NCI-H446 (cell line): ENCODE measurements at places on chromosomes 12 and 14.

DNA sequence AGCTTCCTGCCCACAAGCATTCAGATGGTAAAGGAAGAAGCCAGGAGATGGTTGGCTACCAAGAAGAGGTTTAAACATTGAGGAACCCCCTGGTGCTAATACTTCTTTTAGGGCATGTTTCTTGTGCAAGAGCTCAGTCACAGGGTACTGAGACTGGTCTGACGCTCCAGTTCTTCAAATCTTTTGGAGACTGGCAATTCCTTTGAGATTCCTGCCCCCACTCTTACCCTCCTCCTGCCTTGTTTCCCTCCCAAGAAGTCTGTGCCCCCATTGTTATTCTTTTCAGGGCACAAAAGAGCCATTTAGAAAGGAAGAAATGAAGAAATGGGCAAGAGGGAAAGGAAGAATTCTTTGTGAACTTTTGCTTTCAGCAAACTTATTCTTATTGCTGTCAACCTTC, 11.8 kb downstream of the A2ML1 start:
- DNase-seq, result no peak

GRCh38 chr12:65532764-65533163, 254.3 kb downstream of the MSRB3 start:
- no peak for DNase-seq

DNA sequence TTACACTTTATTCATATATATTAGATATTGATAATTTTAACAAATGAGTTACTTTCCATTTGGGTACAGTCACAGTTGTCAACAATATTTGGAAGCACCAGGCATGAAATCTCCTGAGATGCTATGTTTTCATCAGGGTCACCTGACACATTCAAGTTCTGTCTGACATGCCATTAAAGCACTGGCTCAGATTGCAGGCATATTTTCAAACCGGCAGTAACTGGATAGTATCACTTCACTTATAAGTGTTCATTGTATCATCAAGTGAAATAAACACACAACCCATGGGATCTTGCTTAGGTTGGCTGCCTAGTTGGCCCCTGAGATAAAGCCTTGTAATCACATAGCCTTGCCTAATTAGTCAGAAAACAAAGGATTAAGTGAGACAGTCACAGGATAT, 4.8 kb downstream of the IFNG start:
- no peak for DNase-seq

GRCh38 chr14:79161571-79161970, 991.4 kb downstream of the NRXN3 start:
- DNase-seq, result no peak

DNA sequence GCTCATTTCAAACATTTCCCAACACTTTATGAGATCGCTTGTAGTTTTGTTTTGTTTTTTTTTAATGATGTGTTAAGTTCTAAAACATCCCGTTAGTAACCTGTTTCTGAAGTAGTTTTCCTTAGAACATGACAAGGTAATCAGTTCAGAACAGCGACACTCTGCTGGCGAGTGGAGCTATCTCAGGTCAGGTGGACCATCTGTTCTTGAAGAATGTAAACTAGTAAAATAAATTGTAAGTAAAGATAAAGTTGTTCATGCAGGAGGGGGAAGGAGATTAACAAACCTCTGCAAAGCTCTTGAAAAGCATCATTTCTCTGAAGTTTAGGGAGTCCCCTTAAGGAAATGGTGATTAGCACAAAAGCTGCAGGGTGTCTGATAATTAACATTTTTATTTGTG, 71.9 kb upstream of the DACT1 start:
- no peak for DNase-seq

- no peak for DNase-seq
Measured at GRCh38 chr14:103273145-103273744, 60.8 kb upstream of the EIF5 start.

GRCh38 chr12:30687265-30687986, 8.2 kb downstream of the IPO8 start:
- no peak for DNase-seq

DNA sequence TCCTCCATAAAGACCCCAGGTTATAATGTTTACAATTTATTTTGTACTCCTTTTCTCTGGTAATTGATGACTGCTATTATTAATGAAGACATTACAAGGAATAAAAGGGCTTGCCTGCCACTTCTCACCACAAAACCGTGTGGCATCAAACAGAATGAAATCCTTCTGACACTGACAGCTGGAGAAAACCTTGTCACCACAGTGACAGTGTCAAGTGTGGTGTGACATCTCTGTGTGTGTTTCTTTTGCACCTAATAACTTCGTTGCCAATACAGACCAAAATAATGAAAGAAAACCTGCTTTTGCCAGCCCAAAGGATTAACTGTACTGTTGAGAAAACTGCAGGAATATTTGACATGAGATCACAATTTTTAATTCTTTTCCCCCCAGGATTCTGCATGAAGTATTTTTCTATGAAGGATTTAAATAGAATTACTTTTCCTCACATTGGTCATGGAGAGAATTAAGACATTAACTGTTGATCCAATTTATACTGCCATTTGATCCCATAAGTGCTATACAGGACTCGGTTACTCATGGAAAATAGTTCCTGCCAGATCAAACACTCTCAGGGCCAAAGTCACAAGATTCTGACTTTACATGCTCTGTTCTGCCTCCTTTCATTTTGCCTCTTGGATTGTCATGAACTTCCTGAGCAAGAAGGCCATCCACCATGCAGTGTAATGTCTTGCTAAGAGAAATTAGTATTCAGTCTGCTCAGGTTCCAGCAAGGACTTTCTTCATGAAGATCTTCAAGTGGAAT, 60.4 kb upstream of the IFNG-AS1 start:
- DNase-seq, result no peak

DNA sequence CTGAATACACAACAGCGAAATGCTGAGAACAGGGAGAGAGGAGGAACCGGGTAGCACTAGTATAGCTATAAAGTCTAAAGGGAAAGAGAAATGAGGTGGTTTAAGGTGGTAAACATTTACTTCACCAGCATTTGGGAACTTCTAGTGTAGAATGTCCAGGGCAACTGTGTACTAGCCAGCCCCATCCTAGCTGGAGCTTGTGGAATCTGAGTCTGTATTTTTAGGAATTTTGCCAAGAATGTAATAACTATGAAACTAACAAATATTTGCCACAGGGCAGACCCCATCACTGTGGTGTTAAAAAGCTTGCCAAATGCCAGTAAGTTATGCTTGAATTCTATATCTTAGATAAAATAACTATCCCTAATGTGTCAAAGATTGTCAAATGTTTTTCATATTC, 398.9 kb upstream of the MIS18BP1 start:
- DNase-seq, result no peak

- no peak for DNase-seq
Measured at GRCh38 chr14:106831322-106831720, 1304.9 kb downstream of the TMEM121 start.

DNA sequence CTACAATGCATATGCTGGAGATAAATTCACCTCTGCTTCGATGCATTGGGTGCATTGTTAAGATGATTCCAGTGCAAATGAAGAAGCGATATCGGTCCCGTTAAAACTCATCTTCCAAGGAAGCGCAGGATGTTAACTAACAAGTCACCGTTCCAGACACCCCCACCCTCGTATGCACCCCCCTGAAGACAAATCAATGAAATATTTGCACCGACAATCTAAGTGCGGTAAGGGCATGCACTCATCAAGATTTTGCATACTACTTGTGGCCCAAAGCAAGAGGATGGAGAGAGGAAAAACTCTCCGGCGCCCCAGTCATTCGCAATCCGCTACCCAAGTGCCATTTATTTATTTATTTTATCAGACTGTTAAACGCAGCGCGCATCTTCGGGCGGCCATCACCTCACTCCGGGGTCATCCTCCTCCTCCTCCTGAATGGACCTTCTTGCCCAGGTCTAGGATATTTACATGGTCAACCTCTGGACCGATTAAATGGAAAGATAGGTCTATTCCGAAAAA, 1.2 kb downstream of the NOVA1 start:
- DNase-seq, result peak; percentile 29

GRCh38 chr12:103140286-103140685, 182.8 kb downstream of the ASCL1 start:
- DNase-seq, result no peak

DNA sequence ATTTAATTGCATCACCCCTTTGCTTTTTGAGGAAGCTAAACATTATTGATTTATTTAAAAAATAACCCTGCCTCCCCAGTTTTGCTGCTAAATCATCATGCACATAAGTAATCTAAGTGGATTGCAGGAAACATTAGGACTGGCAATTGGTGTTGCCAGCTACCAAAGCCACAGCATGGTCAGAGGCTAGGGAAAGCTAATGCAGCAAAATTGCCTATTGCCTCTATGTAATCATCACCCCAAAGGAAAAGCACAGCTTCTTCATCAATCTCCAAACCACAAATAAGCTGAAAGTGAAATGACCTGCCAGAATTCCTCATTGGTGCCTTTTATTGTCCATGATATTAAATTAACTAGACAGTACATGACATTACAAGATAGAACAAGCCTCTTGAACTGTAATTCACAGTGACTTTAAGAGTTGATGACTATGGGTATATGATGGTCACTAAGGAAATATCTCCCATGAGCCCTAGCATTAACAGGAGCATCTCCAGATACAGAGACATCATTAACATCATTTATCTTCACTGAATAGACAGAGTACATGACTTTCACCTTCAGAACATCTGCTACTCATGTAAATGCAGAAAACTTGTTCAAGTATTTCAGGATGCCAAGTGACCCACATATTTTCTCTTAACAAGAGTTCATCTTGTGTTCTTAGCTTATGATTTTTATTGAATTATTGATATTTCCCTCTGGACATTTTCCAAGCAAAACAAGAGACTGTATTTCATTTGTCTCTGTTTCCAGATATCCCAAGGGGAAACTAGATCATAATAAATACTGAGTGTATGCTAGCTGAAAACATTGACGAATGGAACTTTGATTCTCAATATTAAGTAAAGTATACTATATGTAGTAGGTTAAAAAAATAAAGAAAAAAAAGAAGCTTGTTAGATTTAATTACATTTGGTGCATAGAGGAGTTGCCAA, 29.4 kb downstream of the PTPRR start:
- no peak for DNase-seq

GRCh38 chr12:24596768-24597388, 352.0 kb downstream of the BCAT1 start:
- DNase-seq, result peak; percentile 58

- DNase-seq, result no peak
Measured at GRCh38 chr12:96989916-96990315, 82.9 kb downstream of the NEDD1 start.

- DNase-seq, result no peak
Measured at GRCh38 chr12:120199025-120199424, 1.9 kb downstream of the RPLP0 start.

GRCh38 chr12:129571901-129572494, 331.8 kb downstream of the TMEM132D start:
- no peak for DNase-seq

DNA sequence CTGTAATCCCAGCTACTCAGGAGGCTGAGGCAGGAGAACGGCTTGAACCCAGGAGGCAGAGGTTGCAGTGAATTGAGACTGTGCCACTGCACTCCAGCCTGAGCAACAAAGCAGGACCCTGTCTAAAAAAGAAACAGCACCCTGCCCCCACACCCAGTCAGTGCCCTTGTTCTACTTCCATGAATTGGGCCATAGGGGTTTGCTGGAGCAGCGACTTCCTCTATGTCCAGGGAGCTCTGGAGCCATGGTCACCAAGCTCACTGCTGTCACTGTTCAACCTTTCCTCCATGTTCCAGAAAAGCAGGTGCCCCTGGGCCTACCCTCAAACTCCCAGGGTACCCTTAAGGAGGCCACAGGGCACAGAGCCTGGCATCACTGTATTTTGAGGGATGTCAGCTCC, 116.8 kb downstream of the RIN3 start:
- no peak for DNase-seq

DNA sequence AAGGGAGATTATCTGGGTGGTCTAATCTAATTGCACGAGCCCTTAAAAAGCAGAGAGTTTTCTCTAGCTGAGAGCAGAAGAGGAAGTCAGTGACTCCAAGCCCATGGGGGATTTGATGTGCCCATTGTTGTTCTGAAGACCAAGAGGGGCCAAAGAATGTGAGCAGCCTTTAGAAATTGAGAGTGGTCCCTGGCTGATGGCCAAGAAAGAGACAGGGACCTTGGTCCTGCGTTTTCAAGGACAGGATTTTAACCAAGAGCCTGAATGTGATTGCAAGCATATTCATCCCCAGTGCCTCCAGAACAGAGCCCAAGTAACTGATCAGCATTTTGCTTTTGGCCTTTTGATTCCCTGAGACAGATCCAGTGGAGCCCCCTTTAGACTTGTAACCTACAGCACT, 1353.9 kb downstream of the AACS start:
- no peak for DNase-seq

GRCh38 chr12:92717202-92717601, 14.4 kb downstream of the PLEKHG7 start:
- DNase-seq, result peak; percentile 34

GRCh38 chr12:2332236-2332635, 279.4 kb downstream of the CACNA1C start:
- no peak for DNase-seq

- no peak for DNase-seq
Measured at GRCh38 chr12:110266980-110267620, 13.9 kb upstream of the ATP2A2 start.

- no peak for DNase-seq
Measured at GRCh38 chr12:46985816-46986215, 93.6 kb upstream of the PCED1B start.

GRCh38 chr12:122309564-122310121, 43.3 kb upstream of the VPS33A start:
- DNase-seq, result no peak
